ENCODE measurements at places on chromosomes 7 and 10.

DNA sequence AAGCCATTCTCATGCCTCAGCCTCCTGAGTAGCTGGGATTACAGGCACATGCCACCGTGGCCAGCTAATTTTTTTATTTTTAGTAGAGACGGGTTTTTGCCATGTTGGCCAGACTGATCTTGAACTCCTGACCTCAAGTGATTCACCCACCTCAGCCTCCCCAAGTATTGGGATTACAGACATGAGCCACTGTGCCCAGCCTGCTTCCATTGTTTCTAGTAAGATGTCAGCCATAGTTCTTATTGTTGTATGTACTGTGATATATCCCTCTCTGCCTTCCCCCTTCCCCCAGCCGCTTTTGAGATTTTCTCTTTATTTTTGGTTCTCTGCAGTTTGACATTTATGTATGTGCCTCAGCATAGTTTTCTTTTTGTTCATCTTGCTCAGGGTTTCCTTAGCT lies 87.9 kb upstream of the KLF14 start:
- no peak for DNase-seq

- DNase-seq: no peak
Measured at GRCh38 chr10:130456616-130457015, 320.4 kb downstream of the GLRX3 start.

- no peak for DNase-seq
Measured at GRCh38 chr10:133167693-133168616, 7.9 kb downstream of the KNDC1 start.

DNA sequence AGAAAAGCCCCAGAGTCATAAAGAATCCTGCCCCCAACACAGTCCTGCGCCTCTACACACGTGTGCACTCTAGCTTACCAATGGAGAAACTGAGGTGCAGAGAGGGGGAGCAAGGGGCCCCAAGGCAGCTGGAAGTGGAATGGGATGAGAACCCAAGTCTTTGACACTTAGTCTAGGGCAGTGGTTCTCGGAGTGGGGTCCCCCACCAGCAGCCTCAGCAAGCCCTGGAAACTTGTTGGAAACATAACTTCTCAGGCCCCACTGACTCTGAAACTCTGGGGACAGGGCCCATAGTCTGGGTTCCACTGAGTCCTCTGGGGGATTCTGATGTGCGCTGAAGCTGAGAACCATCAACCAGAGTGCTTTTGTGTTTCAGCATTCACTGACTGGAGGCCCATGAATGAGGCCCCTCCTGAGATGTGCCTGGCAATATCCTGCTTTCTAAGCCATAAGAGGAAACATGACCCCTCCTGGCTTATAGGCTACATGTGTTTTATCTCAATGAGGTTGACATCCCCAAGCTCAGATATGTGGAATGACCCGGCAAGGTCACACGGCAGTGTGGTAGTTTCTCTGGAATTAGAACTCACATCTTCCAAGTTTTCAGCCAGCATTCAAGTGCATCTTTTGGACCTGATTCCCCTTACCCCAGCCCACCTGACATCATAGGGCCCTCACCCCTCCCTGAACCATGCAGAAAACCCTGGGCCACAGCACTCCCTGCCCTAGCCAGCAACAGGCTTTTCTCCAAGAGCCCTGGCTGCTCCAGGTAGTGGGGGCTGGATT lies 147.3 kb upstream of the PCBD1 start:
- DNase-seq: no peak

DNA sequence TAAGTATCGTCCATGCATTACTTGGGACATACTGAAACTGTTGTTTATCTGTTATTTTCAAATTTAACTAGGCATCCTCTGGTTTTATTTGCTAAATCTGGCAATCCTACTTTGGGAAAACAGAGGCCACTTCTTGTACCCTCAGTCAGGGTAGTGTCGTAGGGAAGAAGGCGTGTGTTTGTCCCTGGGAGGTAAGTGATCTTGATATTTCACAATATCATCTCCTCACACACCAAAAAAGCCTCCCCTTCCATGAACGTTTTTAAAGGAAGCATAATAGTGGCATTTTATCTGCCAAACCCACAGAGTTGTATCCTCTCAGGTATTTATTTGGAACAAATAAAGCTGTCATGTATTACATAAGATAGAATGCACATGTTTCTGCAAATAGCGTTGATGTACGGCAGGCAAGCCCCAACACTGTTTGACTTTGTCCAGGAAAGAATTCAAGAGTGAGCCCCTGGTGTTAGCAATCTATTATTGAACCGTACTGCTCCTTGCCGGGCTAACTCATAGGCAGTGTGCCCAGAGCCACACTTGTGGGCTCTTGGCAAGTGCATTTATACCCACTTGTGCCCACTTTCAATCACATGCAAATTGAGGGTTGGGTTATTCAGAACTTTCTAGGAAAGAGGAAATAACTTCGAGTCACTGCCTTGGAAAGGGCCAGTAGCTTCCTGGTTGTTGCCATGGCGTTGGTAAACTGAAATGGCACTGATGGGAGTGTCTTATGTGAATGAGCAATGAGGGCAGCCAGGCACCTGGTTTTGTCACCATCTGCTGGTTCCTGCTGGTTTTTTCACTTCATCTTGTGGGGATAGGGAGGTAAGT lies 266.0 kb downstream of the USP6NL start:
- DNase-seq: no peak

GRCh38 chr7:129676017-129676897 lies 64.7 kb downstream of the NRF1 start:
- DNase-seq: no peak

DNA sequence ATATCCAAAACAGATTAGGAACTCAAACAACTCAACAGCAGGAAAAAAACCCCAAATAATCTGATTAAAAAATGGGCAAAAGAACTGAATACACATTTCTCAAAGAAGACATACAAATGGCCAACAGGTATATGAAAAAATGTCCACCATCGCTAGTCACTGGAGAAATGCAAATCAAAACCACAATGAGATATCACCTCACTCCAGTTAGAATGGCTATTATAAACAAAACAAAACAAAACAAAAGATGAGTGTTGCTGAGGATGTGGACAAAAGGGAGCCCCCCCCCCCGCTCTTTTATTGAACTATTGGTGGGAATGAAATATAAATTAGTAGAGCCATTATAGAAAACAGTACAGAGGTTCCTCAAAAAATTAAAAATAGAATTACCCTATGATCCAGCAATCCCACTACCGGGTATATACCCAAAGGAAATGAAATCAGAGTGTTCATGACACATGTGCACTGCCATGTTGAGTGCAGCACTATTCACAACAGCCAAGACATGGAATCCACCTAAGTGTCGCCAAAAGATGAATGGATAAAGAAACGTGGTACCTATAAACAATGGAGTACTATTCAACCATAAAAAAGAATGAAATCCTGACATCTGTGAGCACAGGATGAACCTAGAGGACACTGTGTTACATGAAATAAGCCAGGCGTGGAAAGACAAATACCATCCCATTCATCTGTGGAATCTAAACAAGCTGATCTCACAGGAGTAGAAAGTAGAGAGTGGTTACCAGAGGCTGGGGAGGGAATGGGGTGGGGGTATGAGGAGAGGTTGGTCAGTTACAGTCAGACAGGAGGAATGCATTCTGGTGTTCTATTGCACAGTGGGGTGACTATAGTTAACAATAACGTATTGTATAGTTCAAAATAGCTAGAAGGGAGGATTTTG lies 78.1 kb upstream of the RHEB start:
- no peak for DNase-seq

DNA sequence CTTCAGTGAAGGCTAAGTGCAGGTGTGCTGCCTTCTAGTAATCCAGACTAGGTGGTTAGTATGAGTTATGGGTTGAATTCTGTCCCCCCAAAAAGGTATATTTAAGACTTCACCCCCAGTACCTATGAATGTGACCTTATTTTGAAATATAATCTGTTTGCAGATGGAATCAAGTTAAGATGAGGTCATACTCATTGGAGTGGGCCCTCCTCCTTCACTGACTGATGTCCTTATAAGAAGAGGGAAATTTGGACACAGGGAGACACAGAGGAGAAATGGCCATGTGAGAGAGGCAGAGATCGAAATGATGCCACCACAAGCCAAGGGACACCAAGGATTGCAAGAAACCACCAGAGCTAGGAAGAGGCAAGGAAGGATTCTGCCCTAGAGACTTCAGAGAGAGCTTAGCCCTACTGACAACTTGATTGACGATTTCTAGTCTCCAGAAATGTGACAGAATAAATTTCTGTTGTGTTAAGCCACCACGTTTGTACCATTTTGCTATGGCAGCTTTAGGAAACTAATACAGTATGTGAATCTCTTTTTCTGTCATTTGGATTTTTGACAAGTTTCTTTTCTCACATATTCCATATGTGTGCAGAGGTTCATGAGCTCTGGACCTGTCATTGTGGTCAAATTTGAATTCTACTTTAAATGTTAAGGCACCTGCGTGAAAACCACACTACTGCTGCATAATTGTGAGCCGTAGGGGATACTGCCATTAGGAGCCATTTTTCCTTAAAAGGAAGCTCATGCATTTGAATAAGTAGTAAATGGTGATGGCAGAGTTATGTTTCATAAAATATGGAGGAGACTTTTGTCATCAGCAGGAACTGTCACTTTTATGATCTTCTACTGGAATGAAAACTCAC lies 2.6 kb upstream of the RPA3 start:
- no peak for DNase-seq

DNA sequence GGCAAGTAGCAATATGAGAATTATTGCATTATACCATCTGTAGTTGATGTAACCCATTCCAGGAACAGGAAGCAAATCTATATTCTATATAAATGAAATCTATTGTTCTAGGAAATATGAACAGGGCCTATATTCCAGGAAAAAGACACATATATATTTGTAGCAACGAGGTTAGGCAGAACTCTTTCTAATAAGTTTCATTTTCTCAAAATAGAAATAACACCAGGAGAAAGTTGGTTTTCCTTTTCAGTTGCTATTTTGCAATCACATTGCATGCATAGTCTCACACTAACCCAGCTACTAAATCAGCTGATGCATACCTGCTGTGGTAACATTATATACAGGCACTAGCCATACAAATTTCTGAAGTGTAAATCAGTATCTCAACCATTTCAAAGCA lies 6.2 kb upstream of the IFIT2 start:
- DNase-seq: no peak
